Suppressor macrophage treated with lipopolysaccharide for 4 hours (primary cell): ENCODE measurements at places on chromosomes 13 and 19.

DNA sequence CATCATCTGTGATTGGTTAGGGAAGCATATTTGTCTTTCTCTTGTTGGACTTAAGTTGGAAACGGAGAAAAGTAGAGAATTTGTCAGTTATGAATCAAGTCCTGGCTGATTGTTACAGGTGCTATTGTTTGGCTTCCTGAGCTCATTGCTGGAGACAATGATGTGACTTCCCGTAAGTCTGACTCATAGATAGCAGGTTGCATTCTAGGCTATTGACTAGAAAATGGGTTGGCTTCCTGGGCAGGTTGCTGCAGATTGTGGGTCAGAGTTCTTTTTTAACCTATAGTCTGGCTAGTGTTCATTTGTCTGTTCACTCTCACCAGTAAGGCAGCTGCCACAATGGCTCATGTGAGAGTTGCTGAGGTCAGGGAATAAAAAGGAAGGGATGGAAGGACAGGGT is 101.5 kb downstream of the CCNA1 start:
- no peak for DNase-seq

- no peak for DNase-seq
These were observed 16.1 kb upstream of the SDHAF1 start for GRCh38 chr19:35978832-35979365.

GRCh38 chr13:43401361-43401760 is 378.0 kb downstream of the DNAJC15 start:
- peak; percentile 66 for DNase-seq

DNA sequence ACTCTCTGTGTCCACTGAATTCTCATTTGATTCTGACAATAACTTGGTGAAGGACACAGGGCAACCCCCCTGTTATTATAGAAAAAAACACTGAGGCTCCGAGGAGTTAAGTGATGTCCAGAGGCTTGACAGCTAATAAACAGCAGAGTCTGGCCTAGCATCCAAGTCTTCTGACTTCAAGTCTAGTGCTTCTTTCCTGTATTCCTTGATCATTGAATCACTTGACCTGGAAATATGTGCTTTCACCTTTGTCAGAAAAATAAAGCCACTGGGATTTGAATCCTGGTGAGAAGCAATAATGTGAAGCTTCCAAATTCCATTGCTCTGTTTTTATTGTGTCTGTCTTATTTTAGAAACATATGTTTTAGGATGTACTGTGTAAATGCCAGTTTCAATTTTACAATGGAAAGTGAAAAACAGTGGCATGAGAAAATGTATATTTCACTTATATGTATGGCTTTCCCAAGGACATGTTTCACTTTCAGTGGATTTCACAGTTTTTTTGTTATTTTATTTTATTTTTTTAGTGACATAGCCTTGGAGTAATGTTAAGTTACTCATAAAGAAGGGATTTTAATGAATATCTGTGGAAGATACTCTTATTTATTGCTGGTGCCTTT is 190.2 kb downstream of the GPC6 start:
- no peak for DNase-seq
